ENCODE measurements at places on chromosomes 4 and X. TPM values are rescaled to one million over a fixed set of nuclear protein-coding genes. Genes with fewer than 3 reads are reported as not detected.
A peak's percentile ranks its signal among the peaks of the same experiment; 100 is the strongest.

EPGN gene
- total RNA-seq = not detected

DNA sequence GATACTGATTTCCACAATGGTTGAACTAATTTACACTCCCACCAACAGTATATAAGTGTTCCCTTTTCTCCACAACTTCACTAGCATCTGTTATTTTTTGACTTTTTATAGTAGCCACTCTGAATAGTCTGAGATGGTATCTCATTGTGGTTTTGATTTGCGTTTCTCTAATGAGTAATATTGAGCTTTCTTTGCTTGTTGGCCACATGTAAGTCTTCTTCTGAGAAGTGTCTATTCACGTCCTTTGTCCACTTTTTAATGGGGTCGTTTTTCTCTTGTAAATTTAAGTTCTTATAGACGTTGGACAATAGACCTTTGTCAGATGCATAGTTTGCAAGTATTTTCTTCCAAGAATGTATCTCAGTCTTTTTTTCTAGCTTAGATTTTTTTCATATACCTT lies 10.0 kb downstream of the FBXW7 start:
- DNase-seq = no peak

GRCh38 chr4:37590016-37590415 lies 96.2 kb downstream of the RELL1 start:
- no peak for DNase-seq

DNA sequence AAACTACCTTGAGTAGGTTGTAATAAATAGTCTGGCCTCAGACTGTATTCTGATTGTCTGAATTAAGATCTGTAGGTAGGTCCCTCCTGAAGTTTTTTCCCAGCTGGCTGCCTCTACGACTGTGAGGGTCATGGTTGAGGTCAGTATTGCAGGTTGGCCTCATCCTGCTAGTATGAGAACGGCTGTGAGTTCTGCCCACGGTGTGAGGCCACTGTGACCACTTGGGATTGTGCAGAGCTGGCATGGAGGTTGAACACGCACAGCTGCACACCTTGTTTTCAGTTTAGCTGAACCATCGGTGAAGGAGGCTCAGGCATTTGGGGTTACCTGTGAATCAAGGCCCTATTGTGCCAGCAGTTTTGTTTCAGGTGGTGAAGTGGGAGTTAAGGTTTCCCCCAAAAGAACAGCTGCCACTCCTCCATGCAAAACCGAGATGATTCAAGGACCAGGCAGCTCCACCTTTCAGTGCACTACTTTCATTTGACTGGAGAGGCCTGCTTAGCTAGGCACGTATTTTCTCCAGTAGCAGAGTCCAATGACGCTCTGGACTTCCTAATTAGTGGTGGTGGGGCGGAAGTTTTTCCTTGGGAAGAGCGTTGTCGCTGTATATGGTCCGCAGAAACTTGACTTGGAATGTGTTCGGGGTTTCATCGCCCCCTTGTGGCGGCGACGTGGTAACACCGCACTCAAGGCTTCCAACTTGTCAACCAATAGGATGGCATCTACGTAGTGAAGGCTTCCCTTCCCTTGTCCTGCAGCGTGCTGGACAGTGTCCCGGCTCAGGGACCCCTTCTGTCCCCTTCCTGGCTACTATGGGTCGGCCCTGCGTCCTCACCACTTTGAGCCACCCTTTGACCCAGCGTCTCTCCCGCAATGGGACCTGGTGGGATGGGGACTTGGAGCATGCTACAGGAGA lies 13.8 kb downstream of the CMC4 start:
- peak; percentile 6 for DNase-seq

GRCh38 chrX:41759817-41760216 lies 35.8 kb downstream of the GPR82 start:
- no peak for DNase-seq

GRCh38 chrX:47201345-47201944 lies 7.8 kb downstream of the UBA1 start:
- no peak for DNase-seq

DNA sequence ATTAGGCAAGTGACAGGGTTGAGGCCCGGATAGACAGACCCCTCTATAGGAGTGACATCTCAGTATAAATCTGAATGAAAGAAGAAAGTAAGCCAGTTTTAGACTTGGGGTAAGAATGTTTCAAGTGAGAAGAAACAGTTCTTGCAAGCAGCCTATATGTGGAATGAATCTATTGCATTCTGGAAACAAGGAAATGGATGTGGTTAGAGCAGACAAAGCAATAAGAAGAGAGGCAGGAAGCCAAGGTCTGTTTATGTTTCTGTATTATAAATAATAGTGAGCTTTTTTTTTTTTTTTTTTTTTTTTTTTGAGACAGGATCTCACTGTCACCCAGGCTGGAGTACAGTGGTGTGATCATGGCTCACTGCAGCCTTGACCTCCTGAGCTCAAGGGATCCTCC lies 255.8 kb downstream of the UNC5C start:
- DNase-seq = no peak

DNA sequence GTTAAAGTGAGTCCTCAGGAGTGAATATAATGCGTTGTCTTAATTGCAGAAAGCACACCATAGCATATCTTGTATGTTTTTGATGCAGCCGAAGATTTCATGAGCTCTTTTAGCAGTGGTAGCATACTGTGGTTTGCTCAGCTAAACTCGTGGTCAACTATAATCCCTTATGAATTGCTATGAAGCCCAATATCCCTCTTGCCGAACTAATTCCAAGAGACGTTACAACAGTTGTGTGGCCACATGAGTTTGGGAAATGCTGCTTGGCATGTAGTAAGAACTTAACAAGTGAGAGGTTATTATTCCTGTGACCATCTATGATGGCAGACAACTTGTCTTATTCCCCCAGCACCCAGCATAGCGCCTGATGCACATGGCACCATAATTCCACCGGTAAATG lies 30.7 kb downstream of the SYAP1 start:
- DNase-seq = no peak

GRCh38 chrX:48606091-48606490 lies 8.8 kb downstream of the WDR13 start:
- DNase-seq = no peak

- DNase-seq = no peak
These were observed 435 bp downstream of the DCX start for GRCh38 chrX:111411557-111411956.

USP53 gene
- 47.3 TPM for total RNA-seq

DNA sequence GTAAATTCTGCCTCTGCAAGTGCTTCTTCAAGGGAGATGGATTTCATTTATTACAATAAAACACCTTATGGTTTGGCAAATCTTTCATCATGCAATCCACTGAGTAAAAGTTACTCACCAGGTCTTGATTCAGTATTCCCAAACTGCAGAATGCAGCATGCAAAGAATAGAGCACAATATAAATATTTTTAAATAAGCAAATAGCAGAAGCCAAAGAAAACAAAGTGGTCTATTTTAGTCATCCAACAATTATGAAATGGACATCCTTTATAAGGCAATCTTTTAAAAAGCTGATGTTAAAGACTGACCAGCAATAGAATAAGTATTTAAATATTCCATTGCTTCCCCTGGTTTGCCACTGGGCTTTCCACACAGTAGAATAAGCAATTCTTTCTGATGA lies 59.5 kb downstream of the SLC39A8 start:
- DNase-seq = no peak

GAGE1 gene
- total RNA-seq = not detected

- peak; percentile 49 for DNase-seq
These were observed 40.2 kb downstream of the ATP10D start for GRCh38 chr4:47525154-47525819.

UNC5C gene
- total RNA-seq = not detected

GRCh38 chr4:135418353-135418752 lies 1216.8 kb upstream of the PABPC4L start:
- DNase-seq = no peak

All from MG63 (cell line).